ENCODE measurements at places on chromosomes 6 and 20.

GRCh38 chr6:54980511-54981275, 134.1 kb downstream of the FAM83B start:
- DNase-seq, result no peak

DNA sequence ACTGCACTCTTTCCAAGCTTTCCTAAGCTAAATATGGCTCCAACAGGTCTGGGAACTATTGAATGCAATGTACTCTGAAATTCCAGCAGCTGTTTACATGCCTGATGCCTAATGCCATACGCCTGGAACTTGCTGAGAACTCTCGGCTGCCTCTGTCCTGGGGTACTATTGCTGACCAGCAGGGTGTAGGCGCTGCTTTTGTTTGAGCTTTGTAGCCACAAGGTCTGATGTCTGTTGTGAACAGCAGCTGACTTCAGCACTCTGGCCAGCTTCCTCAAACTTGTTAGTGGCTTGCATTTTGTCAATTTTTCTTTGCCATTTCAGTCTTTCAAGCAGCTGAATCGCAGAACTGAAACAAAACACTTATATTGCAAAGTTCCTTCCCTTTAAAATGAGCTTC, 26.7 kb downstream of the SAYSD1 start:
- no peak for DNase-seq

GRCh38 chr20:25216199-25216945, 20.9 kb downstream of the ENTPD6 start:
- no peak for DNase-seq

DNA sequence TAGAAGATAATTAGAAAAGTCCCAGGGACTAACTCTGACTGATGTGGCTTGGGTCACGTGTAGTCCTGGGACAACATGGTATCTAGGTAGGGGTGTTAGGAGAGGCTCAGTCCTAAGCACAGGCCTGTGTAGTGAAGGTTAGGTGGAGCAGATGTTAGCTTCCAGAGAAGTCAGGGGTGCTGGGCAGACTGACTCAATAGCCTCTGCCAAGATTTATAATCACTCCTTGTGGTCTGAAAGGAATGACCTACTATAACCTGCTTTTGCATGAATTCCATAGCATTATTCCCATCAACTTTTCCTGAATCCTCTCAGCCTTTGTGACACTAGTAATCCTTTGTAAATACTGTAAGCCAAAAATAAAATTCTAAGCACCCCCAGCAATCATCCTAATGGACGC, 10.2 kb upstream of the PEX7 start:
- DNase-seq, result no peak

DNA sequence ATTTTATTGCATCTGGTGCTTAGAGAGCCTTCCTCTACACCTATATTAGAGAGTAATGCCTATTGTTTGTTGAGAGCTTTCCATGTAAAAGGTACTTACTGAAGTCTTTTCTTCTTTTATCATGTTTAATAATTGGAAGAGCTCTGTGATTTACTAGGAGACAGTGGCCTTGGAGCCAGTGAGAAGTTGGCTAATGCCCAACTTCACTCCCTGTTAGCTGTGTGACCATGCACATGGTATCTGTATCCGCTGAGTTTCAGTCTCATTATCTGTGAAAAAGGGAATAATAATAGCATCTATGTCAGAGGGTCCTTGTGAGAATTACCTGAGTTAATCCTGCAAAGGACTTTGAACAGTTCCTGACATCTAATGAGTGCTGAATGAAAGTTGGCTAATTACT, 105.0 kb downstream of the CD109 start:
- DNase-seq, result no peak

- DNase-seq, result no peak
Measured at GRCh38 chr6:149387779-149388512, 12.1 kb upstream of the SUMO4 start.

GRCh38 chr6:31466466-31466865, 31.5 kb upstream of the MICB start:
- DNase-seq, result no peak

GRCh38 chr6:17504005-17504404, 96.1 kb upstream of the FAM8A1 start:
- no peak for DNase-seq

DNA sequence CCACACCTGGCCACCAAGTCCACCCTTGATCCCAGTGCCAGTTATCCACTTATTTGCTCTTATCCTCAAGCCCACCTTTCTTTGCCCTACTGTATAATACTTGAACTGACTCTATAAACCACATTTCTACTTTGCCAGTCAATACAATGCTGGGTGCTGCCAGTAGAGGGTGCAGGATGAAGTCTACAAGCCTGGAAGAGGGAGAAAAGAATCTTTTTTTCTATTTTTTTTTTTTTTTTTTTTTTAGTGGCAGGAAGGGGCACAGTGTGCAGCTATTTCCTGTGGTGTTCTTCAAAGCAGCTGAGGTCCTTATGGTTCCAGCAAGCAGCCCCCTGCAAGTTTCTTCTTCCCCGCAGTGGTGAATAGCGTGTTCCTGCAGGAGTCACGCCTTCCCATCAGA, 22.2 kb upstream of the GABRR1 start:
- no peak for DNase-seq

GRCh38 chr6:137764464-137764863, 102.6 kb upstream of the TNFAIP3 start:
- no peak for DNase-seq

GRCh38 chr6:20946022-20946421, 411.8 kb downstream of the CDKAL1 start:
- DNase-seq, result no peak

GRCh38 chr6:105151644-105152043, 28.2 kb downstream of the POPDC3 start:
- DNase-seq, result no peak

GRCh38 chr20:10316582-10316981, 98.0 kb downstream of the SNAP25 start:
- no peak for DNase-seq

- no peak for DNase-seq
Measured at GRCh38 chr20:51382986-51383821, 159.3 kb downstream of the NFATC2 start.

DNA sequence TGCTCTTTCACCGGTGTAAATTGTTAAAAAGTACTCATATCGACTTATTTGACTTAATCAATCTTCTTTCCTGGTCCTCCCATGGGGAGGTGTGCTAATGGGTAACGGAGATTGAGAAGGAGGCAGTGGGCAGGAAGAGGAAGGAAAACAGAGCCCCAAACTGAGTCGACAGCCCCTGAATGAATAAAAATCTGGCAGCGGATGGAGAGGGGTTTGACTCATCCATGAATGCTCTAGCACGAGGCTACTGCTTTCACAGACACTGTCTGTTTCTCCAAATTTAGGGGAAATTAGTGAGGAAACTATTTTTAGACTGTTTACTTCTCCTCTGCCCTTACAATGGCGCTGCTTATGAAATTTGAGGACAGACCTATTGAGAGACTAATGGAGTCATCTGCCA, 142.2 kb upstream of the ATXN1 start:
- DNase-seq, result no peak

- DNase-seq, result no peak
Measured at GRCh38 chr20:50737352-50737751, 6.0 kb downstream of the PARD6B start.

- no peak for DNase-seq
Measured at GRCh38 chr20:20814685-20815084, 102.2 kb upstream of the RALGAPA2 start.

- DNase-seq, result no peak
Measured at GRCh38 chr6:158047563-158048323, 66.1 kb downstream of the SYNJ2 start.

DNA sequence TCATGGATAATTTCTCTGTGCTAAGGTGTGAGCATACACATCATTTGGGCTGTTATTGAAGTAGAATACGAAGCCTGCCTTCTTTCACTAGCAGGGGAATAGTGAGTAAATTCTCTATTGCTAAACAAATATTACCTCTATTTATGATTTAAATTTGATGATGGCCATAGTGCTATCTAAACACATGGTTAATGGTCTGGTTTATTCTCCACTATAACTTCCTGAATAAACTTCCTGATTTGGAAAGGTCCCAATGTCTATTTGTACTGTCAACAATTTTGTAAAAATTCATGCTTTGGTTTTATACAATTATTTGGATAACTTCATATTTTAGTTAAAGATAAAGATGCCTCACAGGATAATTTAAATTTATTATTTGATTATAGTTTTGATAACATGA, 400.8 kb downstream of the ARHGAP18 start:
- DNase-seq, result no peak

DNA sequence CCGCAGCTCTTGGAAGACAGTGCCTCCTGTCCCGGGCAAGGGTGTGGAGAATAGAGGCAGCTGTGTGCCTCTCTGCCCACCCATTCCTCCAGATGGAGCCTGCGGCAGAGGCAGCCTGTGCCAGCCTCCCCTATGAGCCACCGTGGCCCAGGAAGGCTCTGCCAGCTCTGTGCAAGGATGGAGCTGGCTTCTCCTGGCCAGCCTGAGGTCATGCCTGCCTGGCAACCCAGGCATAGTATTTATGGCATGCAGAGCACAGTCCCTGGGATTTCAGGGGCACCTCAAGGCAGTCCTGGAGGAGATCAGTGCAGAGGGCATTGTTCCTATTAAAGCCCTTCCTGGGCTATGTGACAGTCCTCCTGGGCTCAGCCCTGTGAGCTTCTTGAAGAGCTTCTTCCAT, 1.5 kb downstream of the EPB41L1 start:
- DNase-seq, result no peak

DNA sequence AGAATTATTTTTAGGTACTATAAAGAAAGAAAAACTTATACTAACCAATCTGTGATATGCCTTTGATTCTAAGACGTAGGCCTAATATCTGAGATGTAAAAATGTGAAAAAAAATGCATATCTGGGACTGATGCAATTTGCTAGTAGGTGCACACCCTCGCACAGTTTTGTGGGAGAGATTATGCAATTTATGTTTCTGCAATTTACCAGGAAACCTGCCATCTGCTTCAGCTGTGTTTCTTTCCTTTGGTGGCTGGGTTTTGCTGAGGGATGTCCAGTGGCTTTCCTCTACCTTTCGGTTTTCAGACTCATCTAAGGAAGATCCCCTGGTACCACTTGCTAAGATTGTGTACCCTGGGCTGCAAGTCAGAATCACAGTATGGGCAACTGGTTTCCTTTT, 186.9 kb downstream of the ZFP64 start:
- DNase-seq, result no peak

- DNase-seq, result no peak
Measured at GRCh38 chr20:31538326-31538725, 24.1 kb downstream of the HM13 start.

DNA sequence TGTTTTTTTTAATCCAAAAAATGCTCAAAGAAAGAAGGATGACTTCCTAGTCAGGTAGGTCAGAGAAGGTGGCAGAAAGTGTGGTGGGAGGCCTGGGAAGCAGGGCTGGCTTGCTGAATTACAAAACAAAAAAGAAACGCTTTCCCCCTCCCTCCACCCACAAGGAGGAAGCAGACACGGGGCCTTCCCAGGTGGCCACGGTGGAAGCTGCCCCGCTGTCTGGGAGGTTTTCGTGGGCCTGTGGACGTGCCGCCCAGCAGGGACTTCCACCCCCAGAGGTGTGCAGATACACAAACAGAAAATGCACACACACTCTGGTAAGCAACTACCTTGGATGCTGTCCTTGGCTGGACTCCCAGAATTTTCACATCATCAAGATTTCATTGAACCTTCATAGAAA, 198.2 kb upstream of the CDH4 start:
- DNase-seq, result no peak

GRCh38 chr20:62659488-62660239, 17.4 kb downstream of the SLCO4A1 start:
- DNase-seq, result no peak

GRCh38 chr6:56033401-56033800, 158.0 kb upstream of the BMP5 start:
- DNase-seq, result no peak

DNA sequence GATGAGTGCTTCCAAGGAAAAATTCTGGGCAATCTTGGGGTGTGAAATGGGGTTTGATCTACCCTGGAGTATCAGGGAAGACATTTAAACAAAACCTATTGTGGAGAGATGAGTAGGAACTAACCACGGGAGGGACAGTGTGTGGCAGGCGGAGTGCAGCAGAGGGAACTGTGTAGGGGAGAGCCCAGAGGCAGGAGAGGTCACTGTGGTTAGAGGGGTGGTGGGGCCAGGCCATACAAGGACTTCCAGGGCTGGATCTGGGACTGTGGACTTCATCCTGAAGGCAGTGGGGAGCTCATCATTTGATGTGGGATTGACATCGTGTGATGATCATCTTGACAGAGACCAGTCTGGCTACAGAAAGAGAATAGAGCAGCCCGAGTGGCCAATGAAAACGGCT, 89.0 kb downstream of the TOX2 start:
- no peak for DNase-seq

- DNase-seq, result no peak
Measured at GRCh38 chr20:36815454-36816091, 42.0 kb upstream of the DSN1 start.

DNA sequence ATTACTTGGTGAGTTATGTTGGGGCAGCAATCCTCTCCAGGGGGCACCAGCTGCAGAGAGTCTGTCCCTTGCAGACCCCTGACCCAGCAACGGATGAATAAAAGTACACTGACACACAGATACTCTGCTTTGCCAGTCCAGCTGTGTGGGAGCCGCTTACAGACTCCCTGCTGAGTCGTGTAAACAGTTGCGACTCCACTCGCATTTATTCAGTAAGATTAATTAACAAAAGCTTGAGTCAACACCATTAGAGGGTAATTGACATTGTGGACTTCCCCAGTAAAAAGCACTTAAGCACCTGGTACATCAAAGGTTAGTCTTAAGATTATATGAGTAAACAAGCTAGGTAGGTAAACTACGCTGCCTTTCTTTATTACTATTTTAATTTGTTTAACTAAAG, 92.0 kb upstream of the TMEM181 start:
- no peak for DNase-seq

- no peak for DNase-seq
Measured at GRCh38 chr6:44642349-44642748, 254.8 kb downstream of the CDC5L start.

DNA sequence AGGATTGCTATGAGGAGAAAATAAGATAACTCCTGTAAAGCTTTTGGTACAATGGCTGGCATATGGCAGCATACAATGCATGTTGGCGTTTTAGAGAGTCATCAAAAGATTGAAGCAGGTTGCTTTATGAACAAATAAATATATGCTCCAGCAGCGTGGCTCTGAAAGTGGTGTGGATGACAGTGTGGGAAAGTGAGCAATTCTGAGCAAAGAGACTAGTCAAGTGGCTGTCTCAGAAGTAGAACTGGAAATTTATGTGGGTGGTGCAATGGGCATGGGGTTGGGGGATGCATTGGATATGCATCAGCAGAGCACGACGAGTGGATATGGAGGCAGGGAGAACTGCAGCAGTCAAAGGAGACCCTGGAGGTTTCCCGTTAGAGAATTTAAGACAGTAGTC, 66.2 kb upstream of the PHACTR2 start:
- DNase-seq, result no peak

DNA sequence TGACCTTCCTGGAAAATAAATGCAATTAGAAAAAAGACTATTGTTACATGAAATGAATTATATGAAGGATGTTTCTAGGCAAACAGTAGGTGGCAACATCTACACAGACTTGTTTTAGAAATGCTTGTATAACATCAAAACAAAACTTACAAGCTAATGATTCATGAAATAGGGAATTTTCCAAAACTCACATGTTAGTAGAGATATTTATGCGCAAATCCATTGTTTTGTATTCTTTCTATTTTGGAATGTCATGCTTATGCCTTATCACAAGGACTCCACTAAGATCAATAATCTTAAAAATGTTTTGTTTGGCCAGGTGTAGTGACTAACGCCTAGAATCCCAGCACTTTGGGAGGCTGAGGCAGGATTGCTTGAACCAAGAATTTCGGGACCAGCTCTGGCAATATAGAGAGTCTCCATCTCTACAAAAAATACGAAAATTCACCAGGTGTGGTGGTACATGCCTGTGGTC, 32.3 kb upstream of the LGSN start:
- DNase-seq, result no peak

- no peak for DNase-seq
Measured at GRCh38 chr6:160069050-160069454, 52.6 kb upstream of the SLC22A1 start.
